CD8-positive, alpha-beta memory T cell (primary cell): ENCODE measurements at places on chromosomes 6 and 20.

DNA sequence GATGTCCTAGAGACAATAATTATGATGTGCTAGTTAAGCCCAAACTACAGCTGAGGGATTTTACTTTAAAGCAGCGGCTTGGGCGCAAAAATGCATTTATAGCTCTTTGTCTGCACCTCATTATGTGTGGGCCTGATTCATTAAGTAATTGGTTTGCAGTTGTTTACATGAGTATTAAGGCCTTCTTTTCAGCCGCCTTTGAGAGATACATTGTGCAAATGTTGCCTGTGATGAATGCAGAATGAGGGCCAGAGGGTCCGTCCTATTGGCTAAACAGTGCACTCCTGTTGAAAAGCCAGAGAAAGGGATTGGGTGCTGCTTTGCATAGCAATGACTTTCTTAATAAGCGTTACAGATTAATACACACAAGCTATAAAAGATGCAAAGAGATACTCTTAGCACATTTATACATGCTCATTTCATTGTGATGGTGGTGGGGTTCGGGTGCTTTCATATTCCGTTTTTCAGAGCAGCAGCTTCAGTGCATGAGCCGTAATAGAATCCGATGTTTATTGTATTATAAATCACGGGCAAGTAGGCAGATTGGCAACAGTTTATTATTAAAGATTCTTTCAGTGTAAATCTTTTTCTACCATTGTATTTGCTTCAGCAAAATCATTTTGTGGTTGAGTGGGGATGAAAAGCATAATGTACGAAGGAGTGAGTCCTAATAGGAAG lies 68.2 kb upstream of the XRN2 start:
- H3K27ac ChIP-seq = no peak overlapping the region
- no peaks in the 10 kb centered on the region for H3K4me1 ChIP-seq
- no peak for DNase-seq
- H3K27me3 ChIP-seq = no peaks in the 10 kb centered on the region

GRCh38 chr6:28105245-28105639 lies 19.2 kb upstream of the ZSCAN16 start:
- H3K4me3 ChIP-seq = peak overlapping the region; percentile 64
- DNase-seq = no peak
- H3K27ac ChIP-seq = peak overlapping the region; percentile 78
- H3K4me1 ChIP-seq = no peaks in the 10 kb centered on the region
- no peaks in the 10 kb centered on the region for H3K36me3 ChIP-seq
- no peaks in the 10 kb centered on the region for H3K27me3 ChIP-seq

GRCh38 chr6:119237177-119237715 lies 112.3 kb downstream of the MAN1A1 start:
- no peaks in the 10 kb centered on the region for H3K27me3 ChIP-seq
- DNase-seq = no peak
- H3K36me3 ChIP-seq = no peaks in the 10 kb centered on the region

GRCh38 chr20:35226884-35227681 lies 593 bp downstream of the MMP24 start:
- no peaks in the 10 kb centered on the region for H3K4me1 ChIP-seq
- no peak overlapping the region for H3K4me3 ChIP-seq
- no peak overlapping the region for H3K27ac ChIP-seq
- no peaks in the 10 kb centered on the region for H3K36me3 ChIP-seq
- peak; percentile 16 for DNase-seq
- H3K27me3 ChIP-seq = peaks cover 15% of the 10 kb centered on the region

GRCh38 chr6:111752476-111752875 lies 120.8 kb downstream of the FYN start:
- no peaks in the 10 kb centered on the region for H3K27me3 ChIP-seq
- H3K4me1 ChIP-seq = peaks cover 98% of the 10 kb centered on the region
- H3K4me3 ChIP-seq = peak overlapping the region; percentile 16
- H3K27ac ChIP-seq = peak overlapping the region; percentile 44

- H3K27ac ChIP-seq = no peak overlapping the region
- no peak for DNase-seq
- H3K27me3 ChIP-seq = no peaks in the 10 kb centered on the region
- H3K4me1 ChIP-seq = no peaks in the 10 kb centered on the region
- no peaks in the 10 kb centered on the region for H3K36me3 ChIP-seq
Observed at GRCh38 chr20:23084845-23085365, 1.2 kb downstream of the CD93 start.
